Stimulated activated CD4-positive, alpha-beta T cell treated with anti-CD3 and anti-CD28 coated beads, TNF-alpha, amount 100 ng/mL, for 1 hour (primary cell): ENCODE measurements at places on chromosomes 6 and 20.

- DNase-seq = no peak
Measured at GRCh38 chr6:961407-961960, 268.5 kb upstream of the EXOC2 start.

- no peak for DNase-seq
Measured at GRCh38 chr6:77455271-77455670, 8.0 kb downstream of the HTR1B start.

DNA sequence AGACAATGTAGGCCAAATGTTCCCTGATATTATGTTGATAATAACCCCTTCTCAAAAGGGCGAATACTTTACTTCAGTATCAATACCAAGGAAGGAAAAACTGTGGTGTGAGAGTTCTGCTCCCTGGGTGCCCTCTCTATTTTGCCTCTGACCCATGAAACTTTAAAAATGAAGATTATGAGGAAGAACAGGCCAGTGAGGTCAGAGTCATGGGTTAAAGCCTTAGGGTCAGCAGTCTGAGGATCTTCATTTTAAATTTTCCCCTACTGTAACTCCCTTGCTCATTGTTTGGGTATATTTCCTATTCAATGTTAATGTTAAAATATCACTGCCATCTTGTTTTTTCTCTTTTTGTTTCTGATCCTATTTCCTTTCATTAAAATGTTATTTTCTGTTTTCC is 47.9 kb downstream of the PRKN start:
- no peak for DNase-seq

DNA sequence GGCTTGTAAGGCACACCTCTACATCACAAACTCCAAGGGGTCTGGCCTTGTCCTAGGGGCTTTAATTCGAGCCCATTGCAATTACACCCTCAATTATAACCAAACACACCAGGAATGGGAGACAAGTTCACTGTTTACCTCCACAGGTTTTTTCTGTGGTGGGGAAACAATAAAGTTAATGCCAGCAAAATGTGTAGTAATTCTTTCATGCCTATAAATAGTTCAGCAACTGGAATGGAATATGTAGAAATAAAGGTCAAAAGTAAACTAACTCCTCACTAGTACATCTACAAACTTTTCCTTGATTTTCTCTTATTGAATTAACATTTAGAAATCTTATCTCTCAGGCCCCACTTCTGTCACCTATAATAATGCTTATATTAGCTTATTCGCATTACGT is 27.1 kb upstream of the RIPK1 start:
- DNase-seq = no peak

- no peak for DNase-seq
Measured at GRCh38 chr20:44688053-44688625, 27.0 kb upstream of the CCN5 start.

- no peak for DNase-seq
Measured at GRCh38 chr6:38593998-38594665, 45.6 kb downstream of the BTBD9 start.

DNA sequence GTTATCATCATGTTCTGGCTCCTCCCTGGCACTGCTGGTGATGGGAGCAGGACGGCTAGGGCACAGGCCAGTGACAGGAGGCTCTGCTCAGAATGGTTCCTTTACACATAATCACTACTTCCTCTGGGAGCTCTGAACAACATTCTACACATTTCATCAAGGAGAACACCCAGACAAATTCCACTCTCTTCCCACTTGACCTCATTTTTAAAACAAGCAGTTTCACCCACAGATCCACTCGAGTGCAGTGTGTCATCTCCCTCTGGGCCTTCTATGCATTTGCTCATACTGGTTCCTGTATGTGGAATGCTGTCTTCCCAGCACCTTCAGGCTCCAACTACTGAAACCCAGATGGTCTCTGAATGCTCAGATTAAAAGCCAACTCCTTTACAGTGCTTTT is 84.8 kb downstream of the ELOVL5 start:
- no peak for DNase-seq

- no peak for DNase-seq
Measured at GRCh38 chr6:121223212-121223611, 111.1 kb downstream of the TBC1D32 start.

DNA sequence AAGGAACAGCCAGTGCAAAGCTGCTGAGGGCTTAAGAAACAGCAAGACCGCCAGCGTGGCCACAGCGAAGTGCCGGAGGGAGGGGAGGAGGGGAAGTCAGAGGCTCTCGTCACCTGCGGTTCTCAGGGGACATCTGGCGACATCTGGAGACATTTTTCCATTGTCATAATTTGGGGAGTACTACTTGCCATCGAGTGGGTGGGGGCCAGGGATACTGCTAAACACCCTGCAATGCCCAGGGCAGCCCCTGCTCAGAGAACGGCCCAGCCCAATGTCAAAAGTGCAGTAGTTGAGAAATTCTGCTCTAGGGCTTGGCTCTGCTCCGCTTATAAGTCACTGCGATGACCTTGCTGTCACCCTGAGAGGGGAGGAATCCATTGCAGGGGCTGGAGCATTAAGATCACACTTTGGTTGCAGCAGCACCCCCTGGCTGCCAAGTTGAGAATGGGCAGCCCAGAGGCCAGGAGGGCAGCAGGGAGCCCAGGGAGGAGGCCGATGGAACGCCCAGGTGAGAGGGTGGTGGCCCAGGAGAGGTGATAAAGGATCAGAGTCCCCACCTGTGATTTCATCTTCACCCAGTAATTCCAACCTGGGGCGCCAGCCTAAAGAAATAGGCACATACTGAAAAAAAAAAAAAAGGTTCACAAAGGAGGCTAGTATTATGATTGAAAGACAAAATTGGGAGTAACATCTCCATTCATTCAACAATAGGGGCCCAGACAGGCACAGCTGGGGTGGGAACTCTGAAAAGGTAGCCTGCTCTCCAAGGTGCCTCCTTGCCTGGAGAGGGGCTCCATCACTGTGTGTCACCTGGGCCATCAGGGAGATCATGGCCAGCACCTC is 218.2 kb downstream of the BMP7 start:
- no peak for DNase-seq
